ENCODE measurements at places on chromosomes 13 and 19.
A peak's percentile ranks its signal among the peaks of the same experiment; 100 is the strongest.

- no peak for DNase-seq
These were observed 11.9 kb upstream of the ITM2B start for GRCh38 chr13:48220981-48221685.

GRCh38 chr19:19061506-19061905, 2.3 kb upstream of the SLC25A42 start:
- DNase-seq, result no peak

- DNase-seq, result no peak
These were observed 23.8 kb downstream of the PRAM1 start for GRCh38 chr19:8478598-8478997.

DNA sequence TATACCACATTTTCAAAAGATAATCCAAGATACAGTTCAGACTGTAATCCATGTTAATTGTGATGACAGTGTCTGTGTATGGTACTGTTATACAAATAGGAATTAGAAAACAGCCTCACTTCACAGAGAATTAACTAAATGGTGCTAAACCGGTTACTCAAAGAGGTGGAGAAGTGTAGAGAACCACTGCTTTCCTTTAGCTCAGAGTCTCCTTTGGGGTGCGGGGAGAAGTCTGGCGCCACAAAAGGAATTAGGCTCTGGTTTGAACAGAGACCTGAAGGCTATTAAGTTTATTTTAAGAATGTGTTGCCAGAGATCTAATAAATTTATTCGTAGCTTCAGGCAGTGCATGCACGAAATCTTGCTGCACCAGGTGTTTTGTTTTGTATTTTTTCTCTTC, 65.8 kb downstream of the FREM2 start:
- no peak for DNase-seq

DNA sequence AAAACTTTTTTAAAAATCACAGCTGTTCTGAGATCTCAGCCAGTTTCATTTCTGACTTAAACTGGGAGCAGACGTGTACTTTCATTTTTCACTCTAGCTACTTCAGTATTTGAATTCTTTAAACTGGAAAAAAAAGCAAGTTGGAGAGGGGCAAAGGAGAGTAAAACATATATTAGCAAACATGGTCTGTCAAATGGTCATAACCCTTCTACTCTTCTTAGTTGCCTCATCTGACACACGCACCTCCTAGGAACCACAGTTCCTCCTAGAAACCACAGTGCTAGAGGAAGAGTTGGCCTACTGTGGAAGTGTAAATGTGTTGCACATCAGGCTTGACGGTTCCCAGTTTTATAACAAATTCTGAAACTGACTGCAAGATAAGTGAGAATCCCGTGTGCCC, 47.2 kb downstream of the TM9SF2 start:
- no peak for DNase-seq

GRCh38 chr13:90709319-90709718, 638.2 kb upstream of the MIR17HG start:
- DNase-seq, result no peak

GRCh38 chr13:72165276-72165675, 298.3 kb upstream of the DACH1 start:
- no peak for DNase-seq

DNA sequence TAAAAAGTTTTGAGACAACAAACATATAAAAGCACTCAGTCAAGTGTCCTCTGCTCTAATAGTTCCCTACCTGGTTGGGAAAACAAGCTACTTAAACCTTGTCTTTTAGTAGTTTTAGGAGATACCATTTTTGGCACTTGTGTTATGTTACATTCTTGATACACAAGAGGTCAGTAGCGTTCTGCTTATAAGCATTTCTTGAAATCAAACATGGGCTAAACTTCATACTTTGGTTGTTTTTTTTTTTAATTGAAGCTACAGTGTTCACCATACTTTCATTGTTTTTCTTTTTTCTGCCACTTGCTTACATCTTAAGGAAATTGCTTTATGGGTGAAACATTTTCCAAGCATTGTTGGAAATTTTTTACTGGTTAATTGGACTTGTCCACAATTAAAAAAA, 12.9 kb downstream of the NHLRC3 start:
- DNase-seq, result peak; percentile 30
